CD4-positive, alpha-beta T cell treated with Interleukin-2 at 100 ng/mL for 4 hours (primary cell): ENCODE measurements at places on chromosomes 12 and 14.

- peak; percentile 66 for DNase-seq
Observed at GRCh38 chr14:55107766-55108554, 21.1 kb upstream of the LGALS3 start.

DNA sequence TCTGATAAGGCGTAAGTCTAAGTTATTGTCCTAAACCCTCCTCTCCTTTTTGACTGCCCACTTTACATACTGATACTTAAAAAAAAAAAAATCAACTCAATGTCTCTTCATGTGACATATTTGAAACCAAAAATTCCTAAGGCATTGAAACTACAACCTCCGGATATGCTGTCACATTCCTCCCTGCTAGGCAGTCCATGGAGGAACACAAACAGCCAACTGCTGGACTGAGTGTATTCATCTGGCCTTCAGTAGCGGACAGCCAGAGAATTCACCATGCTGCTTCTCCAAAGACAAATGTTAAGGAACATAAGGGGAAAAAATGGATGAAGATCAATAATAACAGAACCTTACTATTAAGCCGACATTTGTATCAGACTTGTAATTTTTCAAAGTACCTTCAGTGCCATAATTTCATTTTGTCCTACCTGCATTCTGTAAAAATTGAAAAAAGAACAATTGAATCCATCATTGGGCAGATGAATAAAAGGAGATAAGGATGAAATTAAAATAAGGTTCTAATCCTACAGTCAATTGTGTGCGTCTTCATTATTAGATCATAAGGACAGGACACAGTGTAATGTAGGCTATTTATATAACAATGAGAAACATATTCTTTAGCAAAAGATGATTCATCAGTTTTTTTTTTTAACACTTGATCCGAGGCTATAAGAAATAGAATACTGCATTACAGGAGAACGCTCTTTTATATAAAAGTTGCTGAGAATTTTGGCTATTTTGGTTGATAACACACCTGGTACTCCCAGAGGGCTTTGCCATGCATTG, 12.2 kb downstream of the RERG start:
- DNase-seq: no peak

DNA sequence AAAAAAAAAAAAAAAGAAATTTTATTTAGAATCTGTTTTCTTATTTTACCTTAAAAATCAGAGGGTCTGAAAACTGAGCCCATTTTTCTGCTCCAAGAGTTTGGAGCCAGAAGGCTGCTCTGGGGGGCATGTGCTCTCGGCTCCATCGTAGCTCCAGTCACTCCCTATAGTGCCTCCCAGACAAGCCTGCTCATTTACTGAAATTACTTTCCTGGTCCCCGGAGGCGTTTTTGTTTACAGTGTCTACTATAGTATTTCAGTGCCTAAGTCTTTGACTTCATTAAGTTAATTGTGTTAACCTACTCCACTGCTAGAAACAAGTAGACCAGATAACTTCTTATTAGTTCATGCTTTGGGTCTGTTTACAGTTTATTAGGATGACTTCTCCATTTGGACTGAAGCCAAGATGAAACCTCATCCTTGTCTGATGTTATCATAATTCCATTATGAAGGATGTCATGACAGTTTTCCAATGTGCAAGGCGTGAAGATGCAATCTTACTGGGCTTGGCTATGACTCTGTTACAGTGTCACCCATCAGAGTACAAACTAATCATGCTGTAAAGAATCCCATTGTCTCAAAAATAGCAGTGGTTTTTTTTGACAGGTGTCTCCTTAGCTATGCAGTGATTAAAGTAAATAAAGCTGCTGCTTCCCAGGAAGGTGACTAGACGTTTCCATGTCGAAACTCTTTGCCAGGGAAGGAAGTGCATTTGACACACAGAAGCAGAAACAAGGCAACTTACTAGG, 182.3 kb downstream of the TMEM132C start:
- DNase-seq: no peak

DNA sequence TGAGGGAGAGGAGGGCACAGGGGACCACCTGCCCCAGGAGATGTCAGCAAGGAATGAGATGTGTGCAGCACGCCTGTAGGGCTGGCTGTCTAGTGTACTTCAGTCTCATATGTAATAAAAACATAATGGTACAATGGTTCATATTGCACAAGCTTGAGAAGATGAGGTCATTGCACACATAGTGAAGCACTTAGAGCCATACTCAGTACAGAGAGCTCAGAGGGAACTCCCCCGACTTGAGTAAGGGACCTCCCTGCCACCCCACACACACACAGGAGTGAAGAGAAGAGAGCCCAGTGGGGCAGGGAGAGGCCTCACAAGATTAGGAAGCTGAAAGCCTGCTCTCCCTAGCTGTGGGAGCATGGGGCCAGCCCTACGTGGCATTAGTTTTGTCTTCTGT, 61.5 kb downstream of the SLC6A12 start:
- DNase-seq: no peak
